ENCODE measurements at places on chromosomes 1 and 21.
A peak's percentile ranks its signal among the peaks of the same experiment; 100 is the strongest.

DNA sequence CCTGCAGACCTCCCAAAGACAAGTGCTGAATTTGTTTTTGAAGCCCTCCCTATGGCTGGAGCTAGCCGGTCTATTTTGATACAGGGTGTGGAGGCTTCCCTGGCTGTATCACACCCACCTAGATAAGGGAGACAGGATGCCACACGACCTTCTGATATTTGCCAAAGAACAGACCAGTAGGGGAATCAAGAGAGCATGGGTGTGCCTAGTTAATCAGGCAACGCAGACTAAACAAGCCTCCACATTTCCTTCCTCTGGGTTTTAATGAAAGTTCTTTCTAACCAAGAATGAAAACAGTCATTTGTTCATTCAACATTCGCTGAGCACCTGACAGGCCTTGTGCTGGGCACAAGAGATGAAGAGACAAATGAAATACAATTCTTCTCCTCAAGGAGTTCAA lies 446.8 kb downstream of the PLPP3 start:
- DNase-seq: peak; percentile 9

- no peak for DNase-seq
These were observed 48.9 kb downstream of the PRKCZ start for GRCh38 chr1:2098839-2099785.

GRCh38 chr1:201112173-201112731 lies at the start of gene CACNA1S:
Gene CACNA1S (minus strand): TSS chr1:201112426. CDS start chr1:201112339, 87 bp downstream.
- DNase-seq: no peak

GRCh38 chr1:65308781-65309303 lies 501 bp upstream of the DNAJC6 start:
- DNase-seq: no peak

DNA sequence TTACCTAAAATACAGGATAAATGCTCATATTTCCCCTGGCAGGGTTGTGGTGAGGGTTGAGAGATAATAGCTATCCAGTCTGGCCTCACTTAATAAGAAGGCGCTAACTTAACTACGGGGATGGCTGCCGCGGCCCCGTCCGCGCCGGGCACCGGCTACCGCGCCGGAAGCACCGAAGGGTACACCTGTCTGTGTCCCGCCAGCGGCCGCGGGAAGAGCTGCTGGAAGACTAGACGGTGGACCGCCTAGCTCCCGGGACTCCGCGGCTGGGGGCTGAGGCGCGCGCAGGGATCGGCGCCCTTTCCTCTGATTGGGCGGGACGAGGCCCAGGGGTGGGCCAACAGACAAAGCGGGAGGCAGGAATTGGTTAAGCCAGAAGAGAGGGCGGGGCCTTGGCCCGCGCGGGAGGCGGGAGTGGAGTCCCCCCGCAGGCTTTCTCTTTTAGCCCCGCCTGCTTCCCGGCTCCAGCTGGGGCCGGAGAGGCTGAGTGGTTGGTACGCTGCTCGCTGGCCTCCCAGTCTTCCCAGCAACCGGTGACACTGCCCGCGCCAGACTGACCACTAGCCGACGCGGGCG lies at the start of gene ZNF672:
TSS of gene ZNF672 (plus strand) at position 444 of the 576 bp plus-strand sequence. CDS start 9,051 bp downstream, outside the sequence.
- DNase-seq: peak; percentile 96

- no peak for DNase-seq
These were observed 33.4 kb upstream of the OR2B11 start for GRCh38 chr1:247491328-247491727.

DNA sequence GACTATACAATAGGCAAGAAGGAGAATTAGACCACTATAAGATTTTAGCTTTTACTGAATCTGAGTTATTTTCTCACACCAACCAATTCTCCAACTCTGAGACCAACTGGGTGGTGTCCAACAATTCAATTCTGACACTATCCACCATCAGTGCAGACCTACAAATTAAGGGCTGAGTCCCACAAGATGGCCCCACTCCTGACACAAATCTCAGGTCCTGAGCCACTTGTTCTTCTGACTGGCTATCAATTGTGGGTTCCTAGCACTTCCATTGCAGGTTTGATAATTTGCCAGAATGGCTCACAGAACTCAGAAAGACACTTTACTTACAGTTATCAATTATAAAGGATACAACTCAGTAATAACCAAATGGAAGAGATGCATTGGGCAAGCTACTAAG lies 6.7 kb downstream of the ERO1B start:
- DNase-seq: no peak

GRCh38 chr21:38913893-38914527 lies 108.3 kb downstream of the ETS2 start:
- no peak for DNase-seq

GRCh38 chr1:204578867-204579664 lies 62.9 kb downstream of the MDM4 start:
- DNase-seq: no peak

DNA sequence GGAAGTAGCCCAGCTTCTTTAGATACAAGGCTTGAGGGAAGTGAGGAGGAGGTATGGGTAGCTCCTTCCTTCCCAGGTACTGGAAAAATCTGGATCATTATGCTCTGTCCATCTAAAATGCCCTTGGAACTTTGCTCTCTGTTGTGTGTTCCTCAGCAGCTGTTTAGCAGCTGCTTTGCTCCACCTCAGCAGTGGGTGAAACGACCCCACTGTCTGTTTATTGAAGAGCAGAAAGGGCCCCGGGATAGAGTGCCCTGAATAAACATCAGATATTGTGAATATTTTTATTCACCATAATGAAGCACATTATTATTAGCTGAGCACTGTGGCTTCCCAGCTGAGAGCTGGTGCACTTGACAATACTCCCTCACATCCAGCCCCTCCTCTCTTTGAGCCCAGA lies 237.9 kb downstream of the PBX1 start:
- no peak for DNase-seq

DNA sequence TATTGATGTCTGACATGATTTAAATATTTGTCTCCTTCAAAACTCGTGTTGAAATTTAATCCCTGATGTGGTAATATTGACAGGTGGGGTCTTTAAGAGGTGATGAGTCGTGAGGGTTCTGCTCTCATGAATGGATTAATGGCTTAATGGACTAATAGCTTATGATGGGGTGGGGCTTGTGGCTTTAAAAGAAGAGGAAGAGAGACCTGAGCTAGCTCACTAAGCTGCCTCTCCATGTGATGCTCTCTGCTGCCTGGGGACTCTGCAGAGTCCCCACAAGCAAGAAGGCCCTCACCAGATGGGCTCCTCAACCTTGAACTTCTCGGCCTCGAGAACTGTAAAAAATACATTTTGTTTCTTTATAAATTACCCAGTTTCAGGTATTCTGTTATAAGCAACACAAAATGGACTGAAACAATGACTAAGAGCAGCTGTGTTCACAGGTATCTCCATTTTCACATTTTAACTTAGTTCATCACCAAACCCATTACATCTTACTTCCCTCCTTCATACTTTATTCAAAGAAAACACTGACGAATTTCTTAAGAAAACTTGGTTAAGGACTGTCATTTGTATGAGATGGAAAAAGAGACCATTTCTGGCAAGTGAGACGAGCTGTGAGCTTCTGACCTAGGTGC lies 12.1 kb upstream of the AIM2 start:
- DNase-seq: no peak

DNA sequence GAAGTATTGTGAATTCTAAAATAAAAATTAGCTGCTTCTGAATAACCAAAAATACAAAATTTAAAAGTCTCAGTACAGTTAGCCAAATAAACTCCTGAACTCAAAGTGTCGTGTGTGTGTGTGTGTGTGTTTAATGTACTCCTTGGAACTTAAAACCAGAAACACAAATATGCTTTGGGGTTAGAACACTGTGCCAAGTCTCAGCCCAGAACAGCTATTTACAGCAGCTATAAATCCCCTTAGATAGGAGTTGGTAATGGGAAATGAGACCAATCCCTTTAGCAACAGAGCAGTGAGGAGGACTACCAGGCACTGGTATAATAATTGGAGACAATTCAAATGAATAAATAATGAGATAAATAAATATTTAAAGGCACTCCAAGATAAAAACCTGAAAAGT lies 83.1 kb downstream of the PATJ start:
- no peak for DNase-seq
